ENCODE measurements at places on chromosomes 5 and 9.

DNA sequence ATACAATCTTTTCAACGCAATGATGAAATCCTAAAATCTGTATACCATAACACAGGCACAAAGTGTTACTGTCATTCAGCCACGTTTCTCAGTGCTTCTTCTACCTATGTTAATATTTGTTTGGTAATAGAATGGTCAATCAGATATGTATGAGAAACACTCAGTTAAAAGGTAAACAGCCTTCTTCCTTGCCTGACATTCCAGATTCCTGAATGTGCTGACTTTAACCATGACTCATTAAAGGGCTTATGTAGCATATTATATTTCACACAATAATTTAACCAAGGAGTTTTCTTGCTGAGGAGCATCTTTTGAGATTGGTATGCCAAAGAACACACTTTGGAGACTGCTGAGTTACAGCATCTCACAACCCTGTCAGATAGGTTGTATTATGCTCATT is 187.6 kb downstream of the CETN3 start:
- no peak for DNase-seq

DNA sequence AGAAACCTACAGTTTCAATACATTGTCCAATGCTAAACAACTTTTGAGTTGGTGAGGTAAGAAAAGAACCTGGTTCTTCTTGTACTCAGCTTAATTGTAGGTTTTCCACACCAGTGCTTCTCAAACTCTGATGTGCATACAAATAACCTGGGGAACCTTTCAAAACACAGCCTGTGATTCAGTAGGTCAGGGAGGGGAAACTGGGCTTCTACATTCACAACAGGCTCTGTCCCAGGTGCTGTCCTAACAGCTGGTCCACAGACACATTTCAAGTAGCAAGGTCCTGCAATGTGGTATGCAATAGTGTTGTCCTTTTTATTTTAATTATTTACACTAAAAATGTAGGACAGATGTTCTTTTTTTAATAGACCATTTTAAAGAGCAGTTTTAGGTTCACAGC is 47.4 kb upstream of the SNCAIP start:
- no peak for DNase-seq

DNA sequence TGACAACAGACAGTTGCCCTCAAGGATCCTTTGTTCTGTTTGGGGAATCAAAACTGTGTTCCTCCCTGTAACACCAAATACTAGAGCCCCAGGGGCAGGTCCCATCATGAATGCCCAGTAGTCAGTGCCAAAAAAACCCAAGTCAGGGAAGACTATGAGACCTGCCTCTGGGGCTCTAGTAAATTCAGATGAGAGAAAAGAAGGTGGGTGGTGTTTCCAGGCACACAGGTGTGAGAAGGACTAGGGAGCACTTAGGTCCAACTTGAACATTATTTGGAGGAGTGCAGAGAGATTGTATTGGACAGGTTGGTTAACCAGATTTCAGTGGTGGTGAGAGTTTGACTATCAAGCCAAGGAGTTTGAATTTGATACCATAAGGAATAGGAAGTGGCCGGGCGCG is 52.0 kb downstream of the SLC22A5 start:
- no peak for DNase-seq

DNA sequence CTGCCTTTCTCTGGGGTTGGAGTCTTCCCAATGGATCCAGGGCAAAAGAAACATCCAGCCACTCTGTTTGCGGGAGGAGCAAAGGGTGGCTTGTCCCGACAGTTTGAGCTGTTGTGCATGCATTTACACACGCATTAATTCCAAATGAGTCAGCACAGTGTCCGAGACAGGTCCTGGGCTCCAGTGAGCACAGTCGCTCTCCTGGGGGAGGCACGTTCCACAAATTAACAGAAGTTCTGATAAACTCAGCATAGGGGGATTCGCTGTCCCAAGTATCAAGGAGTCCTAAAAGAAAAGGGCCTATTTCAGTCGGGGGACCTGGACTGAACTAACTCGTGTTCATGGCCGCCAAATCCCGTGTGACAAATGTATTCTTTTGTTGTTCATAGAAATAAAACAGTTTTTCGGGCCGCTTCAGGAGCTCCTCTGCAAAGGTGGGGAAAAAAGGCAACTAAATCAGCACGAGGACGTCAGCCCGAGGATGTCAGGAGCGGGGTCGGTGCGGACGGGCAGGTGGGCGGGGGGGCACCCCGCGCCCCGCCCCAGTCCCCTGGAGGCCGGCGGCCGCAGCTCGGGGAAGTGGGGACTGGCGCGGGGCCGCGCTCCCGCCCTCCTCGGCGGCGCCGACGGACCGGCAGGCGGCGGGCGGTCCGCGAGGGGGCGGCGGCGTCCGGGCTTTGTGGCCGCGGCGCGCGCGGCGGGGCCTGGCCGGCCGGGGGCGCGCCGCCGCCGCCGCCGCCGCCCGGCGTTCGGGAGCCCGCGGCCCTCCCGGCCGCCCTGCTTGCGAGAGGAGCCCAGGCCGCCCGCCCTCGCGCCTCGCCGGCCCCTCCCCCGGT is at the start of gene MSANTD3:
MSANTD3 (plus strand) TSS at position 614 of the 836 bp plus-strand sequence. CDS start 14,796 bp downstream, outside the sequence.
- peak; percentile 71 for DNase-seq

DNA sequence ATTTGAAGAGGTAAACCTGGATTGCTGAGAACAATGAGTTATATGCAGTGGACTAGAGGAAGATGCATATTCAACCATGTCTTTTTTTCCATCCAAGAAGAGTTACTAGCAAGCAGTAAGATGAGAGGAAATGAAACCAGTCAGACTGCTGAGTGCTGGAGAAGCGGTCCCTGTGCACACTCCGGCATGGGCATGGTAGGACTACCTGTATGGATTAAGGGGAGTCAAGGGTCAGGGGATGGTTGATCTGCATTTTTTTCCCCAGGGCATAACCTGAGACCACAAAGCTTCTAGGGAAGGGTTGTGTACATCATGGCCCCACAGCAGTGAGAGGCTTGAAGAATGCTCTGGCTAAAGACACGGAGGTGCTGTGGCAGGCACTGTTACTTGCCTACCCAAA is 76.6 kb upstream of the ZNF169 start:
- no peak for DNase-seq

DNA sequence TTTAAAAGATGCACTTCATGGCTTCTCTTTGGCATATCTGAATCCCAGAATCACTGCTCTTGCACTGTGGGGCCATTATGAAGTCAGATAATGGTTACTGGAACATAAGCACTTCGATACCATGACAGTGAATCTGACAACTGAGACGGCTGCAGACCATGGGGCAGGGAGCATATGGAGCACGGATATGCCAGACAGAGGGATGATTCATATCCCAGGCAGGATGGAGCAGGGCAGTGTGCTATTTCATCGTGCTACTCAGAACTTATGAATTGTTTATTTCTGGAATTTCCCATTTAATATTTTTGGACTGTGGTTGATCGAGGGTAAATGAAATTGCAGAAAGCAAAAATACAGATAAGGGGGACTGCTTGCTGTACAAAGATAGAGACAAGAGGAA is 145.0 kb downstream of the EGFLAM start:
- DNase-seq = no peak

GRCh38 chr5:103059525-103059924 is 60.4 kb downstream of the GIN1 start:
- no peak for DNase-seq

GRCh38 chr5:145157841-145158240 is 677.3 kb downstream of the PRELID2 start:
- no peak for DNase-seq

DNA sequence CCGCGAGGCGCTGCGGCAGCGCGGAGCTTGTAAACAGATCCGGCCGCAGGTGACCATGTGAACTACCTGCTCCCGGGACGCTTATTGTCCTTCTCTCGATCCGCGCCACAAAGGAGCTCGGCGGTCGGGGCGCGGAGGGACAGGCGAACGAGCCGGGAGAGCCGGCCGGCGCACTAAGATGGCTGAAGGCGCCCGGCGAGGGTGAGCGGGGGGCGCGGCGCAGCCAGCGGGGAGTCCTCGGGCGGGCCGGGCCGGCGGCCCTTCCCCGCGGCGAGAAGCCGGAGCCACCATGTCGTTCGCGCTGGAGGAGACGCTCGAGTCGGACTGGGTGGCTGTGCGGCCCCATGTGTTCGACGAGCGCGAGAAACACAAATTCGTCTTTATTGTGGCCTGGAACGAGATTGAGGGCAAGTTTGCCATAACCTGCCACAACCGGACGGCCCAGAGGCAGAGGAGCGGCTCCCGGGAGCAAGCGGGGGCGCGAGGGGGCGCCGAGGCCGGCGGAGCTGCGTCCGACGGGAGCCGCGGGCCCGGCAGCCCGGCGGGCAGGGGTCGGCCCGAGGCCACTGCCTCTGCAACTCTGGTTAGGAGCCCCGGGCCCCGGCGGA is 535 bp downstream of the JMY start:
- peak; percentile 42 for DNase-seq

GRCh38 chr5:57774439-57774838 is 291.8 kb upstream of the ACTBL2 start:
- DNase-seq = no peak

DNA sequence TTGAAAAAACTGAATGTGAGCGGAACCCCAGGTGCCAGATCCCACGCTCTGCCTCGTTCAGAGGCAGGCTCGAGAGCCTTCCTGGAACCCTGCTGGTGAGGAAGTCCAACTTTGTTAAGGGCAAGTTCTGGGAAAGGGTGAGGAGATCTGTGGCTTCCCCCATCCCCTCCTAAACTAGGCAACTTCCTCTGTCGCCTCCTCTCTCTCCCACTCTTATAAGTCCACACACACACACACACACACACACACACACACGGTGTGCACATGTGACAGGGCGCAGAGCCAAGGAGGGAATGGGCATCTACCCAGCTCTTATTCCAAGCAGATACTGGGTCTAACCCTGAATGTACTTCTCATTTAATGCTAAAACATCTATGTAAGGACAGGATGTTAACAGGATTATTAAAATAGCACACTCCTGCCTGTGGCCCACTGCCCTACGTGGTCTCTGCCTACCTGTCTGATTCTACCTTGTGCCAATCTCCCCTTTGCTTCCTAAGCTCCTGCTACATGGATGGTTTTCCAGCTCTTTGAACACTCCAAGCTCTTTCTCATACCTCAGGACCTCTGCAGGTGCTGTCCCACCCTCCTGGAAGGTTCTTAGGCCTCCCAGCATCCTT is 72.4 kb upstream of the FBXW11 start:
- no peak for DNase-seq

- DNase-seq = no peak
These were observed 349.8 kb downstream of the ENC1 start for GRCh38 chr5:74290634-74291241.

DNA sequence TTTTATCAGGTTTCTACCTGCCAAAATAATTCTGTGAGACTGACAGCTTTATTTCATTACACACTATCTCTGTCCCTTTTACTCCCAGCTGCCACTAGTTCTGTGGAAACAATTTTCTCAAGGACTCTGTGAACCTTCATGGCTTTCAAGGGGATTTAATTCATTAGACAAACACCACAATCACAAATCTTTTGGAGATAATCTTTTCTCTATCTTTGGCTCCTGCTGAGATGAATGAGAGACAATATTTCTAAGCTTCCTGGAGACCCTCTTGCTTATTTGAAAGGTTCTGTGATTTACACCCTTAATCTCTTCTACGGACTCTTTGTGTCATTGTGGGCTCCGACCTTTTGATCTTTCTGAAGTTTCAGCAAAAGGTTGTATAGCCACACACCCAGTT is 222.6 kb downstream of the PRDM9 start:
- no peak for DNase-seq
